ENCODE measurements at places on chromosomes 3 and 15.
A peak's percentile ranks its signal among the peaks of the same experiment; 100 is the strongest.

GRCh38 chr15:38254051-38254883 is 1.6 kb downstream of the SPRED1 start:
- no peak for DNase-seq

- DNase-seq, result no peak
These were observed 4.1 kb upstream of the HEXA start for GRCh38 chr15:72379856-72380430.

- peak; percentile 83 for DNase-seq
These were observed 90.4 kb upstream of the PHLDB2 start for GRCh38 chr3:111768571-111769100.

DNA sequence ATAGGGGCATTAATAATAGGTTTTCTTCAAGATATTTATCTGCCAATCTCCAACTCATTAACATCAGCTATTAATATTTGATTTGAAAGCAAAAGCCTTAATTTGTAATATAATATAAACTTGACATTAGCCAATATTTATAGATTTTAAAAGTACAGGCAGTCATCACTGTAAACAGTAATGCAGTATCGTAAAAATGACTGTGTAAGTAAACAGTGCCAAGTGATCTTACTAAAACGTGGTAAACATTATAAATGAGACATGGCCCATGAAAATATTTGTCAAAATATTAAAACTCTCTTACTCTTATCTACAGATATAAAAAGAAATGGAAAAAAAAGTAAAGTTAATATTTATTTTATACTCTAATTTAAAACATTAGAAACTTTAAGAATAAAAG is 101.6 kb upstream of the EPHA6 start:
- DNase-seq, result no peak

GRCh38 chr3:133868758-133869475 is 26.8 kb downstream of the RAB6B start:
- no peak for DNase-seq

- no peak for DNase-seq
These were observed 13.5 kb upstream of the FAM3D start for GRCh38 chr3:58679974-58680666.

- no peak for DNase-seq
These were observed 36.5 kb downstream of the PLXNA1 start for GRCh38 chr3:127019449-127019848.

- DNase-seq, result no peak
These were observed 91.1 kb upstream of the SLC24A5 start for GRCh38 chr15:48029642-48030041.

DNA sequence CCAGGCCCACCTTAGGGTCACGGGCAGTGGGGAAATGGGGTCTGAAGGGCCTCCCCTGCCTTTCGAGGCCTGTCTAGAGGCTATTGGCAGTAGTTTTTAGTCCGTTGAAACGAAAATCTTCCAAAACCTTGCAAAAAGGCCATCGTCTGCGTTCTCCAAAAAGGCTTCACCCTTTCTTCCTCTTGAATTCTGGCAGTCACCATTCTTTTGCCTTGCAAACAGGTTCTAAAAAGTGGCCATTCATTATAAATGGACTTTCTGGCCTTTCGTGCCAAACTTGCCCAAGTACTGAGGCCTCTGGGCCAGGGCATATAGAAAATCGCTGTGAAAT is 367 bp upstream of the TARS3 start:
- DNase-seq, result no peak

- DNase-seq, result peak; percentile 74
These were observed 90.5 kb downstream of the AQP9 start for GRCh38 chr15:58228718-58229117.

DNA sequence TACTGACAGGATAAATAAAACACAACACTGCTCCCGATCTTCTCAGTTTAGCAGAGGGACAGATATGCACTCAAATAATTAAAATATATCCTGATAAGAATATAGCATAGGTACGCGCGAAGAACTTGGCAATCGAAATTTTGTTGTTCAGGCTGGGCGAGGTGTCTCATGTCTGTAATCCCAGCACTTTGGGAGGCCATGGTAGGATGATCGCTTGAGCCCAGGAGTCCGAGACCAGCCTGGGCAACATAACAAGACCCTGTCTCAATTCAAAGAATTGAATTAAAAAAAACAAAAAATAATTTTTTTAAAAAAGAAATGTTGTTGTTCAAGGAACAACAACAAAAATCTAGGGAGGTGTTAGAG is 7.6 kb downstream of the B2M start:
- DNase-seq, result no peak

- peak; percentile 52 for DNase-seq
These were observed 619.3 kb downstream of the SI start for GRCh38 chr3:164458986-164459385.

GRCh38 chr15:33132722-33133345 is 61.7 kb downstream of the FMN1 start:
- DNase-seq, result peak; percentile 44

GRCh38 chr3:149640976-149641728 is 16.7 kb downstream of the WWTR1 start:
- DNase-seq, result no peak

GRCh38 chr3:74661672-74662071 is 47.2 kb upstream of the CNTN3 start:
- DNase-seq, result no peak

GRCh38 chr3:12946649-12947316 is 105.4 kb upstream of the RPL32 start:
- DNase-seq, result no peak

GRCh38 chr15:68210821-68211655 is 5.9 kb upstream of the CALML4 start:
- peak; percentile 25 for DNase-seq

GRCh38 chr3:97763586-97764406 is 762 bp upstream of the ARL6 start:
- DNase-seq, result no peak

DNA sequence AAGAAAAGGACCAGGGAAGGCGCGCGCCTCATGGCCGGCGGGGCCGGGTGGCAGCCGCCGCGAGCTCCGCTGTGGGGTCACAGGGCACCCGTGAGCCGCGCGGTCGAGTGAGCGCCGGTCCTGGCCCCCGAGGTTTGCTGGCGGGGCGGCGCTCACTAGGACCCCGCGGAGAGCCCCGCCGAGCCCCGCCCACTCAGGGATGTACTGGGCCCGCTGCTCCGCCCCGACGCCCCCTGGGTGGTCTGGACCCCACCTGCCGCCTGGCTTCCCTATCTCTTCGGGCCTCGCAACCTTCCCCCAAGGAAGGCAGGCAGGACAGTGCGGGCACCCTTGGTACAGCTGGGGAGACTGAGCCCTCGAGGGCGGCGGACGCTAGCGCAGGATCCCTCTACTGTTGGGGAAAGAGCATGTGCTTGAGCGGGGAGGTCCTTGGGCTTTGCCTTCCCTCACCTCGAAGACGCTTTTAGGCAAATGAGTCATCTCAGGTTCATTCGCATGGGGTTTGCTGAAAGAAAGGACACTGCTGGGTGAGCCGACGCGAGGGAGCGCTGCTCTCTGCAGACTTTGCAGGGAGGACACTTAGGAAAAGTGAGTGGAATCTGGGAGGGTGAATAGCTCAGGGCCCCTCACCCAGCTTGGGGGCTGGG is at the start of gene CHRNB4:
Gene CHRNB4, minus strand, starts transcription at position 109 of the 647 bp plus-strand sequence. Its CDS starts 77 bp downstream, at position 32.
- no peak for DNase-seq

DNA sequence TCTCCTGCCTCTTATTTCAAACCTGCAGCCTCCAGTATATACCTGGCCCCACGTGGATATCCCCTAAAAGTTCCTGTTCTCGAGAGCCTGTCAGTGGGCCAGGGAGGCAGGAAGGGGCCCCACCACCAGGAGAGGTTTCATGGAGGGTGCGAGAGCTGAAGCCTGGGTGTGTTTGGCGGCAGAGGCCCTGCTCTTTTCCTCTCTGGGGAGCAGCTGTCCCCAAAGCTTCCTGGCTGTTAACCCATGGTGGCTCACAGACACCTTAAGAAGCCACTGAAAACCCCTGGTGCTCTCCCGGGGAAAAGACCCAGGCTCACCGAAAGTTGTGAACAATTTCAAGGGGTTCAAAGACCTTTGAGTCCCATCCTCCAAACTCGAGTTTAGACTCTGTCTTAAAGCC is 1.1 kb downstream of the PRRT3 start:
- DNase-seq, result no peak

- peak; percentile 54 for DNase-seq
These were observed 93.1 kb upstream of the KBTBD8 start for GRCh38 chr3:66904831-66905493.

DNA sequence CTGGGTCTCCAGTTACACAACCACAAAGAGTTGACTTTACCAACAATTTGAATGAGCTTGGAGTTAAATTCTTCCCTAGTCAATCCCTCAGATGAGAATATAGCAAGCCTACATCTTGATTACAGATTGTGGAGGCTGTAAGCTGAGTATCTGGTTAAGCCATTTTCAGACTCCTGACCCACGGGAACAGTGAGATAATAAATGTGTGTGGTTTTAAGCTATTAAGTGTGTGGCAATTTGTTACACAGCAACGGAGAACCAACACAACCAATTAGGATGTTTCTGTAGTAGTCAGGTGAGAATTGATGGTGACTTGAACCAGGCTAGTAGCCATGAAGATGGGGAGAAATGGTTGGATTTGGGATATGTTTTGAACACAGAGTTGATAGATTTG is 37.7 kb upstream of the SLC4A7 start:
- no peak for DNase-seq

GRCh38 chr15:90496791-90497190 is 32.9 kb upstream of the CRTC3 start:
- no peak for DNase-seq

DNA sequence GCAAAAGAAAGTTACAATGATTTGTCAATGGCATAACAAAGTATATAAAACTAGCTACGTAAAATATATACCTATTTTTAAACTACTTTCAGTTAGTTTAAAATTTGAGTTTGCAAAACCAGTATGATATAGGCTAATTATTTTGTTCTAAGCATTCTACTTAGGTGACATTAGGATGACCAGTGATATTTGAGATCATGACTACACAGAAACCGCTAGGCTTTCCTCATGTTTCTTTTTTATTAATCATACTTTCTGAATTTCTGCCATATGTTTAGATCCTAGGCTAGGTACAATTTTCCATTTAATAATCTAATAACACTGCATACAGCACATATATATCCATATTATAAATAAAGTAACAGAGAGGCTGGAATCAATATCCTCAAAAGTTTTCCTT is 52.4 kb upstream of the XRN1 start:
- DNase-seq, result no peak

DNA sequence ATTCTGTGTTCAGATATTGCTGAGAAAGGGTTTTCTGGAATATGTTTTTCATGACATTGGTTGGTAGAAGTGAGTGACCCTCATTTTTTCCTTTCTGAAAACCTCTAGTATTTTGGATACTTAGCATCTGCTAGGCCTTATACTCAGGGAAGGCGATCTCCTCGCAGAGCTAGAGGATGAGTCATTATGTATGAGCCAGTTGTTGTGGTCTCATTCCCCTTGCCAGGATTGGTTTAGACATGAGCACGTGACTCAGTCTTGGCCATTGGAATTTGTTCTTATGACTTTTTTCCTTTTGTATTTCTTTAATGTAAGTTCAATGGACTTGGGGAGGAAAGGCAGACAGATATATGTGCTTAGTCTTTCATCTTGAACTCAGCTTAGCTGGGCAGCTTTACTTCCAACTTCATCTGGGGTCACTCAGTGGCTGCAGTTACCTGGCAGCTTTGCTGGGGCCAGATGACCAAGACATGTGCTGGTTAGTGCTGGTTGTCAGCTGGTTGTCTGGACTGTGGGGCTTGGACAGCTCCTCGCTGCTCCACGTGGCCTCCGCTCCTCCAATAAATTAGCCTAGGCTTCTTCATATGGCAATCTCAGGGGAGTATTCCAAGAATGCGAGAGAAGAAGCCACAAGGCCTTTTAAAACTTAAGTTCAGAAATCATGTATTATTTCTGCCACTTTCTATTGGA is 207.5 kb downstream of the IL20RB start:
- no peak for DNase-seq

- no peak for DNase-seq
These were observed 54.0 kb upstream of the ARPP19 start for GRCh38 chr15:52622791-52623190.

GRCh38 chr15:73052653-73053397 is 562 bp downstream of the NEO1 start:
- DNase-seq, result no peak

- DNase-seq, result no peak
These were observed 611 bp upstream of the USP19 start for GRCh38 chr3:49121132-49121736.

DNA sequence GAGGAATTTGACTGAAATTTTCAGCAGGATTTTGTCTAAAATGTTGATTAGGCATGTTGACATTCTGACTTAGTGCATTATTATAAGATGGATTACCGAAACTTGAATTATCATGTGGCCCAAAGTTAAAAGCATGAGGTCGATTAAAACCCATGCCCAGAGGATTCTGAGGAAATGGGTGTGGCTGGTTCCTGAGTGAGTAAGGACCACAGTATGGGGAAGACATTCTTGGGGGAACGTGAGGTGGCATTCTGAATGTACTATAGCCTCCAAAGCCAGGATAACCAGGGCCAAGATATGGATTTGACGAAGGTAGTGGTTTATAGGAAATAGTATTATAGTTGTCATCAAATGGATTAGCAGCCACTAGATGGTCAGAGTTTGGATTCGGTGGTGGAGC is 38.7 kb upstream of the DNAAF4 start:
- no peak for DNase-seq

DNA sequence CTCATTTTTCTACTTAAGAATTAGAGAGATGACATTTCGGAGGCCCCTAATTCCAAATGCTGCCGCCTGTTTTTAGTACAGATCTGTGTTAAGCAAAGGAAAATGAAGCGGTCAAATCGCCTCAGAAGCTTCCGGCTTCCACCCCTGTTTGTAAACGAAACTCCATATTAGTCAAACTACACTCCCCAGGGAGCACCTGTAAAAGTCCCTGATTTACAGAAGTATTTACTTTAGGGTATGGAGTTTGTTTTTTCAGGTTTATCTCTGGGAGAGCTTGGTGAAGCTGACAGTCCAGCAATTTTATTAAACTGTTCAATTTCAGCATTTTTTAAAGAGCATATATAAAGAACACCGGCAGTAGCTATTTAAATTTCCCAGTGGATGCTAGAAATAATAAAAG is 319.8 kb downstream of the FHIT start:
- DNase-seq, result no peak

GRCh38 chr3:97914388-97914787 is 57.8 kb downstream of the RIOX2 start:
- DNase-seq, result no peak

DNA sequence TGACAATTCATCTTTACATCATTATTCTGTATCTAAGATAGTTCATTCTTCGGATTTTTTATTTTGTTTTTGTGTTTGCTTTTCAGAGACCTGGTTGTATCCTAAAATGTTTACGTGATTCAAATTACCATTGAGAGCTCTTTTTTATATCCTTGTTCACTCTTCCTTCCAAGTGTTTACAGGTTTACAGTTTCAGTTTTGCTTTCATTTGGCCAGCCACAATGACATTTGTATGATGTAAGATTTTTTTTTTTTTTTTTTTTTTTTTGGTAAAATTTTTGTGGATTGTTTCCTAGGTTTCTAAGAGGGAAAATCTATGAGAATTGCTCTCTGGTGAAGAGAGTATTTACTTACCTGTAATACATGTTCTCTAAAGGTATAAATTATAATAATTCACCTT is 55.0 kb downstream of the SETD5 start:
- DNase-seq, result no peak

All from fibroblast of skin of left quadriceps (primary cell).